Osteocyte (in vitro differentiated cells): ENCODE measurements at places on chromosomes 5 and 9. TPM values are rescaled to one million over a fixed set of nuclear protein-coding genes. Genes with fewer than 3 reads are reported as not detected.

GRCh38 chr9:77839459-77840140 lies 191.5 kb upstream of the GNA14 start:
- no peak for DNase-seq

DNA sequence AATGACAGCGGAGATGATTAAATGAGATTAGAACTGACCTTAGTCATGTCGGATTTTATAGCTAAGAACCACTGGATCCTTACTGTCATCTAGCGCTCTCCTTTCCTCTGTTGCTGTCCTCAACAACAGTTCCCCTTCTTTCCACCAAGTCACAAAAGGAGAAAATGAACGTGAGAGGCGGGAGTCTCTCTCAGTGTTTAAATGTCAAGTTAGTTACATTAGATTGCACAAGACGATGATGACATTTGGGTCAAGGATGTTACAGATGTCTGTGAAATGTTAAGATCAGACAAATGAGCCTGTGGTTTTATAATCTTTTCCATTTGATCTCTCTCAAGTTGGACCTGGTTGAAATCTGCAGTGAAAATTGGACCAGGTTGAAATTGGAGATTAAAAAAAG lies 53.5 kb downstream of the FBXO38 start:
- DNase-seq = no peak

The GARIN3 gene
- not detected in 2 replicates for total RNA-seq

GRCh38 chr5:52419357-52419756 lies 368.4 kb upstream of the ITGA1 start:
- no peak for DNase-seq

DNA sequence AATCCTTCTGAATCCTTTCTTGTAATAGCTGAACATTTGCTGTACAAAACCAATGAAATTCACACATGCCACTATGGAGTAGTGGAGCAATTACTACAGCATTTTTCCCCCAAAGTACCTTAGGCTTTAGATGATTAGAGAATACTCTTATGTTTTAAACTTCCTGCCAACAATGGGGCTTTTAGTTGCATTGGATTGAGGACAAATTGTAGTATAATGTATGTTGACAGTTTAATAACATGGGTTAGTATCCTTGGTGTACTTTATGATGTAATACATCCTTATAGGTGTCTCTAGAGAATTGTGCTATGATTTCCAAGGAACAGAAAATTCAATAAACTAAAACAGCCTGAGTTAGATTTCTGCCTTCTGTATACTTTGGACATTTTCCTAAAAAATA lies 422.7 kb upstream of the GRAMD2B start:
- no peak for DNase-seq

- DNase-seq = no peak
These were observed 81.4 kb upstream of the ANKRD55 start for GRCh38 chr5:56314529-56314928.

DNA sequence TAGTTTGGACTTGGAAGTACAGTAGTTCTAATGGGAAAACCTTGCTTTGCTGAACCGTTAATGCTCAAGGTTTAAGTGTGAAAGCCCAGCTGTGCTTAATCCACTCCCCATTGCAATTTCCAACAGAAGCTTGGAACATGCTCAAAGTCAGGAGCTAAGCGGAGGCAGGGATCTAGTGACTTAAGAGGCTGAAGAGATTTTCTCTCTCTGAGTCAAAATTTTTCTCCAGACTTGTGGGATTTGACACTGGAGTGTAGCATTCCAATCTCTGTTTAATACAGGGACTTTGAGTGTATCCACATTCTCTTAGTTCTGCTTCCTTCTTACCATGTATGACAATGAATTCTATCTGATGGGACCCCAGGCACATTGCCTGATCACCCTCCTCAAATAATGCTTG lies 471.8 kb downstream of the KIF4B start:
- DNase-seq = no peak

The FOXD4 gene
- 0.24 and 0.43 TPM in 2 replicates for total RNA-seq

DNA sequence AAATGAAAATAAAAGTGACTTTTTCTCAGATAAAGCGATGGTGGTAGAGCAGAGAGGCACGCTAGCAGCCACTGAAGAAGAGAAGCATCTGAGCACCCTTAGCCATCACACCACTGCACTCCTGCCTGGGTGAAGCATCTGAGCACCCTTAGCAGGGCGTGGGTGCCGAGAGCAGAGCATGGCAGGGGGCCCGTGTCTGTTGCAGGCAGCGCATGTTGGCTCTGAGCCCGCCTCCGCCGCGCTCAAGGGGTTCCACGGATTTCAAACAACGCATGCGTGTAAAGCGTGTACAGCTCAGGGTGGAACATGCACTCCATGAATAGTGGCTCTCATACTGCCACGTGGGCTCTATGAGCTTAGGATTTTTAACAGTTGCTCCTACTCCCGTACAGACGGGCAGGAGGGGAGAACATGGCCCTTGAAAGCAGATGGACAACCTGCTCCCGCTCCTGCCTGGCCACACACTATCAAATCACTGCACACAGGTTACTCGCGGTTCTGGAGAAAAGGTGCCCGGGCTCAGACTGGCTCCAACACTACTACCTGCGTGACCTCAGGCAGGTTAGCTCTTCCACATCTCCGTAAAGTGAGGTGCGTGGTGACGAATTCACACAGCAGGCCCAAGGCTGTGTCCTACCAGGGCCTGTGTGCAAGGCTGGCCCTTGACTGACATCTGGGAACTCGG lies 12.1 kb downstream of the LRRC14B start:
- no peak for DNase-seq

The FREM1 gene
- total RNA-seq = 2.1 and 2.2 TPM in 2 replicates

DNA sequence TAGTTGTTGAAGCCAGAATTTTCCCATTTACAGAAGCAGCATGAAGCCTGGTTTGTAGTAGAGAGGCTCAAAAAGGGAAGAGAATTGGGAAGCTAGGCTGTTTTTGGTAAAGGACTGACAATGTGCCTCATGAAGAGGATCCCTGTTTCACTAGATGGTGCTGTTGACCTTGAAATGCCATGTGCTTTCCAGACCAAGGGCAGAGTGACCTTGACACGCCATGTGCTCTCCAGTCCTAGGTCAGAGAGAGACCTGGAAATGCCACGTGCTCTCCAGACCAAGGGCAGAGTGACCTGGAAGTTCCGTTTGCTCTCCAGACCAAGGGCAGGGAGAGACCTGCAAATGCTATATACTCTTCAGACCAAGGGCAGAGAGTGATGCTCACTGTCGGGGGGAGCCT lies 32.0 kb downstream of the UNC13B start:
- DNase-seq = no peak

The MCTP1 gene
- 0.50 and 0.67 TPM in 2 replicates for total RNA-seq

The NUTM2F gene
- total RNA-seq = not detected in 2 replicates

The LCN12 gene
- total RNA-seq = 0.57 and 1.4 TPM in 2 replicates

The KIF12 gene
- 0.47 and 0.64 TPM in 2 replicates for total RNA-seq

GRCh38 chr5:98217138-98217537 lies 556.3 kb upstream of the RGMB start:
- DNase-seq = no peak
